Subcutaneous preadipocyte (primary cell): ENCODE measurements at places on chromosomes 5 and 9. TPM values are rescaled to one million over a fixed set of nuclear protein-coding genes. Genes with fewer than 3 reads are reported as not detected.

The ADCY2 gene
- total RNA-seq = under 0.01 TPM in 1 of 2 replicates, not detected in the other

The RICTOR gene
- total RNA-seq = 30.1 and 37.7 TPM in 2 replicates

The DBH gene
- total RNA-seq = not detected in 2 replicates

The CD274 gene
- total RNA-seq = 1.8 TPM in 1 of 2 replicates, not detected in the other

The VDAC1 gene
- 397 and 398 TPM in 2 replicates for total RNA-seq

The ACTBL2 gene
- total RNA-seq = under 0.01 TPM in 1 of 2 replicates, not detected in the other

The NR3C1 gene
- total RNA-seq = 35.3 and 48.5 TPM in 2 replicates

The STOML2 gene
- total RNA-seq = 201 and 210 TPM in 2 replicates

The VLDLR gene
- total RNA-seq = 1.5 and 2.3 TPM in 2 replicates

The ADAMTSL1 gene
- total RNA-seq = 134 and 166 TPM in 2 replicates

The LEAP2 gene
- 0.37 and 0.59 TPM in 2 replicates for total RNA-seq

The FAXDC2 gene
- total RNA-seq = 3.1 and 7.3 TPM in 2 replicates
